ENCODE measurements at places on chromosomes 16 and 17. TPM values are rescaled to one million over a fixed set of nuclear protein-coding genes. Genes with fewer than 3 reads are reported as not detected.
A peak's percentile ranks its signal among the peaks of the same experiment; 100 is the strongest.

- no peak for DNase-seq
- H3K27ac ChIP-seq: peak overlapping the region; percentile 71
- no peaks in the 10 kb centered on the region for H3K36me3 ChIP-seq
- H3K4me1 ChIP-seq: peaks cover 39% of the 10 kb centered on the region
- H3K4me3 ChIP-seq: no peak overlapping the region
These were observed 176.5 kb downstream of the IRF8 start for GRCh38 chr16:86075488-86075785.

DNA sequence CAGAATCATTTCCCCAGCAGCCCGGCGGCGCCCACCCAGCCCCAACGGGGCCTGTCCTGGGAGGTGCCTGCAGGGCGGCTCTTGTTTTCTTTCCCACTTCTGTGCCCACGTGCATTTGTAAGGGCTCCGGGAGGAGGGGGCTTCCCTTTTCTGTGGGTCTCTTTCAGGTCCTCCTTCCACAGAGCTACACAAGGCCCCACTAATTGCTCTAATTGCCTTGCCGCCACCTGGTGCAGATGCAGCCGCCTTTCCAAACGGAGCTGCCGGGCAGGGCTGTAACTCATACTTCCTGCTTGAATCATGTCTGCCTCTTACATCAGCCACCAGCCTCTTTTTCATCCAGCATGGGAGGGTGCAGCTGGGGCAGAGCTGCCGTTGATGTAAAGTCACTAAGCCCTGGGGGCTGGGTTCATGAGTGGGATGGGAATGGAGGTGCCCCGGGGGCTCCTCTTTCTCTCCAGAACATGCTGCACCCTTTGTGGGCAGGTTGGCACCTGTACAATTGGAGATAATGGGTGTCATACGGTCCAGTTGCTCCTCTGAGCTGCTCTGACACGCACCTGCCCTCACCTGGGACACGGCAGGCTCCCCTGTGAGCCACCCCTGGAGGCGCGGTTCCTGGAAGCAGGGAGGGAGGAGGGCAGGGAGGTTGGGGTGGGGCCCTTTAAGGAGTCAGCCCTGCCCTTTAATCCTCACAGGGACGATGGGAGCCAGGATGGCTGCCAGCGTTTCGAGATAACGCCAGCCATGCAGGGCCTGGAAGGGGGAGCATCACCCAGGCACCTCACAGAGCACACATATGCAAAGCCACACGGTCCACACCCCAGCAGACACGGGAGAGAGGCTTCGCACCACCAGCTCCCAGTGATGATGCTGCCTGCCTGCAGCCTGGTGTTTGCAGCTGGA lies 41.1 kb upstream of the KLHDC4 start:
- no peaks in the 10 kb centered on the region for H3K36me3 ChIP-seq
- DNase-seq: peak; percentile 67
- no peak overlapping the region for H3K27ac ChIP-seq

DNA sequence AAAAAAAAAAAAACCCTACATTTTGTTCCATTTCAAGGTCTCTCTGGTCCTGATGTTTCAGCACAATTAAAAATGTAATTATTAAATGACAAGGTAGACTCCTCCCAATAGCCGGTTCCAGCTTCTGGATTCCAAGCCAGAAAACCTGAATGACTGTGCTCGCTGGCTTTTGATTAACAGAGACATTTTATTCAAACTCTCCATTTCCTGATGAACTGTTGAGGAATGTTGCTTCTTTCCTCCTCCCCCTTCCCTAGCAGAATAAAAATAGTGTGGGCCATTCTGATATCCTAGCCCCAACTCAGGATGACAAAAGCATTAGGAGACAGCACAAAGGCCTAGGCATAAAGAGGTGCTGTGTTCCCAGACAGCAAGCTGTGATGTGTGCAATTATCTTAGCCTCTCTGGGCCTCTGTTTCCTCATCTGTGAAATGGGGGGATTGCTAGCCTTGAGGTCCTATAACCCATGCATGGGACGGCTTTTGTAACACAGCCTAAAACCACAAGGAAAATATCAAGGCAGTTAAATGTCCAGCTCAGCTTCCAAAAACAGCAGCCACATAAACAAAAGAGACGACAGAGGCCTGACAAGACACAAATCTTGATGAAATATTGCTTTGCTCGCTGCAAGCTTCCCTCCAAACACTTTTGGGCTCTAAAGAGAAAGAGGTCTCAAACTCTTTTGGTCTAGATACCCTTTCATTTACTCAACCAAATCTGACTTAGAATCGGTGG lies 127.2 kb upstream of the RCVRN start:
- no peaks in the 10 kb centered on the region for H3K36me3 ChIP-seq
- no peak overlapping the region for H3K27ac ChIP-seq
- H3K4me3 ChIP-seq: no peak overlapping the region

- no peak overlapping the region for H3K4me3 ChIP-seq
- H3K36me3 ChIP-seq: no peaks in the 10 kb centered on the region
- H3K4me1 ChIP-seq: no peaks in the 10 kb centered on the region
- H3K27me3 ChIP-seq: no peaks in the 10 kb centered on the region
- H3K27ac ChIP-seq: no peak overlapping the region
- DNase-seq: no peak
These were observed 23.4 kb downstream of the DCAF7 start for GRCh38 chr17:63573634-63574033.

- no peaks in the 10 kb centered on the region for H3K27me3 ChIP-seq
- H3K4me1 ChIP-seq: peaks cover 5% of the 10 kb centered on the region
- DNase-seq: peak; percentile 55
- no peaks in the 10 kb centered on the region for H3K36me3 ChIP-seq
These were observed 44.0 kb downstream of the PRAC1 start for GRCh38 chr17:48678141-48678971.

DNA sequence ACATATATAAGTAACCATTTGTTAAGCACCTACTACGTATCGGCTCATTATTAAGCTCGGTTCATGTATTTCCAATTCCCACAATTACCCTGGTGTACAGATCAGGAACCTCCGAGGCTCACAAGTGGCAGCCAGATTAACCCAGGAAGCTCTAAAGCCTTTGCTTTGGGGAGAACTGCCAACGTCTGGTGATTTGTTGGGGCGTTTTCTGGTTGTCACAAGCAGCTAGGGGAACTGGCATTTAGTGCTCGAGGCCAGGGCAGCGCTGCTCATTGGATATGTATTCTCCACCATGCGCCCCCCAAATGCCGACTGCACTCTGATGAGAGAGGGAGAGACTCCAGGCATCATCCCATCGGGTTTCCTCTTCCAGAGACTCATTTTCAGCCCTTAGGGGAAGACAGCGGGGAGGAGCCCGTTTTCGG lies 541 bp downstream of the ZNF18 start:
- no peaks in the 10 kb centered on the region for H3K27me3 ChIP-seq
- peak overlapping the region; percentile 94 for H3K27ac ChIP-seq
- H3K4me3 ChIP-seq: peak overlapping the region; percentile 64
- no peak for DNase-seq
- H3K36me3 ChIP-seq: no peaks in the 10 kb centered on the region
- peaks cover 11% of the 10 kb centered on the region for H3K4me1 ChIP-seq

GRCh38 chr17:80815151-80815681 lies 176.4 kb upstream of the CHMP6 start:
- peaks cover 5% of the 10 kb centered on the region for H3K4me1 ChIP-seq
- H3K27ac ChIP-seq: no peak overlapping the region
- no peaks in the 10 kb centered on the region for H3K36me3 ChIP-seq
- no peak overlapping the region for H3K4me3 ChIP-seq

GRCh38 chr17:5705081-5705875 lies 121.0 kb upstream of the NLRP1 start:
- DNase-seq: no peak
- H3K4me3 ChIP-seq: no peak overlapping the region
- no peaks in the 10 kb centered on the region for H3K36me3 ChIP-seq

DNA sequence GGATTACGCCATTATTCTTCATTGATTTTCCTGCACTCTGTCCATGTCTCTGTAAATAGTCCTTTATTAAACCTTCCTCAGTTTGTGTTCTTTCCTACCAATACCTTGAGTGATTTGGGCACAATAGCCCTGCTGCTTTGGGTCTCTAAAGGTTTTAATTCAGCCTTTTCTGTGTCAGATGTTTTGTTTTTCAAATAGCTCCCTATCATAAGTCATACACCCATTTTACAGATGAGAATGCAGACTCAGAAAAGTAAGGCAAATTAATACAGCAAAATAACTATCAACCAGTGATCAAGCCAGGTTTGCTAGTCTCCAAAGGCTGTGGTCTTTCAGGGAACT lies 25.0 kb upstream of the KPNB1 start:
- no peak overlapping the region for H3K4me3 ChIP-seq
- no peaks in the 10 kb centered on the region for H3K4me1 ChIP-seq
- H3K36me3 ChIP-seq: peaks cover 4% of the 10 kb centered on the region
- DNase-seq: no peak

GRCh38 chr17:13420878-13421277 lies 180.9 kb downstream of the HS3ST3A1 start:
- H3K4me1 ChIP-seq: peaks cover 8% of the 10 kb centered on the region
- H3K27ac ChIP-seq: peak overlapping the region; percentile 71
- DNase-seq: no peak
- no peak overlapping the region for H3K4me3 ChIP-seq
- no peaks in the 10 kb centered on the region for H3K36me3 ChIP-seq
- H3K27me3 ChIP-seq: no peaks in the 10 kb centered on the region

- no peaks in the 10 kb centered on the region for H3K4me1 ChIP-seq
- H3K36me3 ChIP-seq: no peaks in the 10 kb centered on the region
- H3K4me3 ChIP-seq: no peak overlapping the region
- H3K27ac ChIP-seq: no peak overlapping the region
These were observed 16.3 kb downstream of the ADAD2 start for GRCh38 chr16:84207251-84207650.

DNA sequence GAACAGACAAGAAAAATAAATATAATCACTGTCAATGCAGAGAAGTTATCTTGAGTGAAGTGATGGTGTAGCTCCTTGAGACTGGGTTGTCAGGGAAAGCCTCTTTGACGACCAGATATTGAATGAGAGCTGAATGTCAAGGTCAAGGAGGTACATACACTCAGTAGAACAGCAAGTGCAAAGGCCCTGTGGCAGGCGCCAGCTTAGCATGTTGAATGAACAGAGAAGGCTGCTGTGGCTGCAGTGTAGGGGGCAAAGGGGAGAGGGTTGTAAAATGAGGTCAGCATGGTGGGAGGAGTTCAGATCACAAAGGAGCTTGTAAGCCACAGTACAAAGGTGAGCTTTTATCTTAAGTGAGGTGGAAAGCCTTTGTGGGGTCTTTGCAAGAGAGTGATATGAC lies 111.5 kb downstream of the ZFHX3 start:
- H3K27ac ChIP-seq: no peak overlapping the region
- no peaks in the 10 kb centered on the region for H3K36me3 ChIP-seq
- H3K4me3 ChIP-seq: no peak overlapping the region

GRCh38 chr17:80613732-80614071 lies 69.1 kb downstream of the RPTOR start:
- no peaks in the 10 kb centered on the region for H3K36me3 ChIP-seq
- no peak overlapping the region for H3K4me3 ChIP-seq
- no peaks in the 10 kb centered on the region for H3K27me3 ChIP-seq
- H3K27ac ChIP-seq: no peak overlapping the region

DNA sequence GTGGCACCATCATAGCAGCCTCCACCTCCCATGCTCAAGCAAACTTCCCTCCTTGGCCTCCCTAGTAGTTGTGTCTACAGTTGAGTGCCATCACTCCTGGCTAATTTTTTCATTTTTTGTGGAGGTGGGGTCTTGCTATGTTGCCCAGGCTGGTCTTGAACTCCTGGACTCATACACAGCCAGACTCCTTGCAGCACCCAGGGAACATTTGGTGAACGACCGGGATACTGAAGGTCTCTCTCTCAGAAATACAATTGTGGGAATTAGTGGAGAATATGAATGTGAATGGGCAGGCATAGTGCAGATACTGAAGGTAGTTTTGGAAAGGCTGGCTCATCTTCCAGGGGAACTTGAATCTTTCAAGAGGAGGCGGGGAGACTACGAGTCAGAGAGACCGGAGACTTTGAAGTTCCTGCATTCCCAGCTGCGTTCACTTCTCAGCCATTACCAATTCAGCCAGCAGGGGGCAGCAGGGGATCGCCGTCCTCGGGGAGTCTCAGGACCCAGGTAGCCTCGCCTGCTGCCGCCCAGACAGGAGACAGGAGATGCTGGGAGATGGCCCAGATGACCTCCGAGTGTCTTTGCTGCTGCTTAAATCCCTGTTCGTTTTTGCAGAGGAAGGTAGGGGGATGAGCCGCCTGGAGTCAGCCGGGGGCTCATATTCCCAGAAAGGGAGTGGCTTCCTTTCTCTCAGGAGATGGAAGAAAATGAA lies 68.6 kb downstream of the HAPSTR1 start:
- no peak overlapping the region for H3K4me3 ChIP-seq
- no peak for DNase-seq

DNA sequence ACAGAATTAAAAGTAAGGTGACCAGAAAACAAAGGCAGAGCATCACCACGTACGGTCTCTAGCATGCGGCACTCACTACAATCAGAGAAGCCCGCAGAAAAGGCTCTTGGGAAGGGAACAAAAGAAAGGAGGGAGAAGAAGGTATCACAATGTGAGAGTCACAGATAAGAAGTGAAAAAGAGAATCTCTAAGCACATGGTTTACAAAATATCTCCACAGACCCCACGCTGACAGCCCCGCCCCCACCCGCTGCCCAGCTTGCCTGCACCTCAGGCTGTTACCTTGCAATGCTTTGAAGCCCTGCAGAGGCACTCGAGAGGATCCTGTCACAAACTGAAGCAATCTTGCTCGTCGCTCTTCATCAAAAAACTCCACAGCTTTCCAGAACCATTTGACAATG lies 40.5 kb downstream of the CEP95 start:
- no peaks in the 10 kb centered on the region for H3K4me1 ChIP-seq
- H3K27ac ChIP-seq: no peak overlapping the region
- peaks cover 39% of the 10 kb centered on the region for H3K36me3 ChIP-seq
- DNase-seq: no peak

- H3K27me3 ChIP-seq: no peaks in the 10 kb centered on the region
- no peak overlapping the region for H3K27ac ChIP-seq
- DNase-seq: no peak
- H3K4me3 ChIP-seq: no peak overlapping the region
- H3K4me1 ChIP-seq: peaks cover 11% of the 10 kb centered on the region
These were observed 70.9 kb downstream of the PLXDC1 start for GRCh38 chr17:39080421-39081078.

GRCh38 chr16:85783441-85783840 lies 15.9 kb downstream of the EMC8 start:
- no peak for DNase-seq
- no peak overlapping the region for H3K27ac ChIP-seq
- H3K27me3 ChIP-seq: no peaks in the 10 kb centered on the region
- peaks cover 69% of the 10 kb centered on the region for H3K36me3 ChIP-seq

- peaks cover 5% of the 10 kb centered on the region for H3K4me1 ChIP-seq
- H3K27me3 ChIP-seq: no peaks in the 10 kb centered on the region
- no peak overlapping the region for H3K4me3 ChIP-seq
- no peak overlapping the region for H3K27ac ChIP-seq
- H3K36me3 ChIP-seq: no peaks in the 10 kb centered on the region
These were observed 151.9 kb downstream of the MSI2 start for GRCh38 chr17:57408071-57408811.

GRCh38 chr17:65556014-65556909 lies 5.2 kb downstream of the AXIN2 start:
- no peak overlapping the region for H3K27ac ChIP-seq
- no peak for DNase-seq
- no peaks in the 10 kb centered on the region for H3K27me3 ChIP-seq
- peaks cover 12% of the 10 kb centered on the region for H3K4me1 ChIP-seq

The ATP6V0C gene
- total RNA-seq: 107 TPM

The CSH1 gene
- not detected for total RNA-seq

The NUBP2 gene
- 55.0 TPM for total RNA-seq

The JPH3 gene
- not detected for total RNA-seq

The SLC38A8 gene
- total RNA-seq: not detected

The KRT34 gene
- not detected for total RNA-seq

The PLD2 gene
- total RNA-seq: 51.3 TPM

The MYOCD gene
- 2.0 TPM for total RNA-seq

The ITGA2B gene
- total RNA-seq: 3.5 TPM

The CDH8 gene
- 0.10 TPM for total RNA-seq
